AG08396 (cell line): ENCODE measurements at places on chromosomes 6 and 20.
A peak's percentile ranks its signal among the peaks of the same experiment; 100 is the strongest.

- peak; percentile 40 for DNase-seq
These were observed 115.2 kb upstream of the NXT1 start for GRCh38 chr20:23235173-23236027.

DNA sequence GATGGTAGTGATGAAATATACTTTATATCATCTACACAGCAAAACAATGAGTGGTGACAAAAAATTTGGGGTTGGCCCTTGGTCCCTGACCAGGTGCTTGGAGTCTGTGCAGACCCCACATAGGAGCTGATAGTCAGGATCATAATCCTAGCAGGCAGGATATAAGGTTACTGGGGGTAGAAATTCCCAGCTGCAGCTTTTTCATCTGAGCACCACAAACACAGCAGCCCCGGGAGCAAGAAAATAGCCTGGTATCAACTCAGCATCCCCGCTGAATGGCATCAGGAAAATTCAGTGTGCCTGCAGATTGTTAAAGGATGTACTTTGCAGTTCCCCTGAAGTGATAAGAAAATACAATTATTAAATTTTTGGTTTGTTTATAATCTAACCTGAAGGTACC lies 27.8 kb upstream of the RPL7L1 start:
- DNase-seq = no peak

- DNase-seq = no peak
These were observed 40.7 kb downstream of the SLC22A3 start for GRCh38 chr6:160388922-160389321.

DNA sequence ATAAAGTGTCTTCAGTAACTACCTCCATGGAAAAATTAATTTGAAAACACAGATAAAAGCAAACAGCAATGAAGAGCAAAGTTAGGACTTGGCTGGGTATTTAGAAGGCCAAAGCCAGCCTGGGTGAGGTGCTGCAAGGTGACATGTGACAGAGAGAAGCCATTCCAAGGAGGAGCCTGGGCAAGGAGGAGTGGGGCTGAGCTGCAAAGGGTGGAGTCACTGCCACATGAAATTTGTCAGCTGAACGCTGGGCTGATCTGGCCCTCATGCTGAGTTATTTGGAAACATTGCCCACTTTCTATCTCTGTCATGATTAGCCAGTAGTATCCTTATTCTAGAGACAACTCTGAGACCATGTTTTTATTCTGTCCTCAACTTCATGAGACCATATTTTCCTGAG lies 76.3 kb downstream of the PERP start:
- DNase-seq = no peak

- DNase-seq = no peak
These were observed 14.7 kb upstream of the PYGB start for GRCh38 chr20:25233016-25233772.
